ENCODE measurements at places on chromosomes 1 and 21.

- no peak for DNase-seq
Measured at GRCh38 chr1:86650065-86650464, 54.3 kb upstream of the SH3GLB1 start.

- no peak for DNase-seq
Measured at GRCh38 chr1:196105901-196106300, 502.3 kb downstream of the KCNT2 start.

GRCh38 chr1:116694524-116694923, 27.0 kb upstream of the IGSF3 start:
- no peak for DNase-seq

GRCh38 chr1:207335695-207336363, 14.4 kb downstream of the CD55 start:
- DNase-seq: peak; percentile 21

DNA sequence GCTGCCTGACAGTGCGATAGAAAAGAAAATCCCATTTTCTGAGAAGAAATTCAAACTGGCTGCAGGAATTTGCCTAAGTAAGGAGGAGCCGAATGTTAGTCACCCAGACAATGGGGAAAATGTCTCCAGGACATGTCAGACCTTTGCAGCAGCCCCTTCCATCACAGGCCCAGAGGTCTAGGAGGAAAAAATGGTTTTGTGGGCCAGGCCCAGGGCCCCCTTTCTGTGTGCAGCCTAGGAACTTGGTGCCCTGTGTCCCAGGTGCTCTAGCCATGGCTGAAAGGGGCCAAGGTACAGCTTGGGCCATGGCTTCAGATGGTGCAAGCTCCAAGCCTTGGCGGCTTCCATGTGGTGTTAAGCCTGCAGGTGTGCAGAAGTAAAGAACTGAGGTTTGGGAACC, 14.6 kb downstream of the ZBTB21 start:
- DNase-seq: no peak

DNA sequence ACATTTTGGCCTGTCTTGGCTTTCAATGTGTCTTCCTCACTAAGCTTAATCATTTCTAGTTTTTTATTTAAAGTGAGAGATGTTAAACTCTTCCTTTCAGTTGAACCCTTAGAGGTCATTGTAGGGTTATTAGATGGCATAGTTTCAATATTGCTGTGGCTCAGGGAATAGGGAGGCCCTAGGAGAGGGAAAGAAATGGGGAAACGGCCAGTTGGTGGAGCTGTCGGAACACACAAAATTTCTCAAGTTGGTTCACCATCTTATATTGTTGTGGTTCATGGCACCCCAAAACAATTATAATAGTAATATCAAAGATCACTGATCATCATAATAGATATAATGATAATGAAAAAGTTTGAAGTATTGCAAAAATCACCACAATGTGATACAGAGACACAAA, 31.4 kb upstream of the KAZN start:
- no peak for DNase-seq

- DNase-seq: no peak
Measured at GRCh38 chr1:170864238-170864637, 71.1 kb upstream of the MROH9 start.
